ENCODE measurements at places on chromosomes 12 and 14. TPM values are rescaled to one million over a fixed set of nuclear protein-coding genes. Genes with fewer than 3 reads are reported as not detected.

Gene OTOGL
- total RNA-seq: under 0.01 TPM

Gene NTN4
- total RNA-seq: 51.9 TPM

Gene KCNH5
- under 0.01 TPM for total RNA-seq

Gene PPP1R36
- total RNA-seq: 3.5 TPM

Gene RNASE7
- not detected for total RNA-seq

Gene SLC10A1
- total RNA-seq: not detected

Gene ANKS1B
- 0.64 TPM for total RNA-seq

Gene NFATC4
- total RNA-seq: 56.4 TPM

Gene PAH
- not detected for total RNA-seq

Gene CCDC197
- total RNA-seq: not detected

Gene CERS5
- total RNA-seq: 40.2 TPM

Gene MSRB3
- total RNA-seq: 89.2 TPM

Gene ZDHHC22
- not detected for total RNA-seq

Gene TAS2R7
- total RNA-seq: not detected

Gene FAM161B
- 5.2 TPM for total RNA-seq

Gene GDF3
- not detected for total RNA-seq

Gene IL22
- not detected for total RNA-seq

Gene PPM1A
- total RNA-seq: 20.6 TPM

Gene ANO2
- 0.43 TPM for total RNA-seq

Gene FZD10
- not detected for total RNA-seq

Gene DNAI7
- not detected for total RNA-seq

Gene GALNT9
- total RNA-seq: not detected

Gene WNT1
- not detected for total RNA-seq

Gene SYT1
- total RNA-seq: 3.9 TPM

Gene PDE3A
- 7.1 TPM for total RNA-seq

Gene SUPT16H
- total RNA-seq: 87.7 TPM

Gene PRICKLE1
- 13.9 TPM for total RNA-seq

Gene SLC6A15
- 0.43 TPM for total RNA-seq

Gene CD163L1
- 11.0 TPM for total RNA-seq

Gene OR6C2
- total RNA-seq: not detected

Gene KRT78
- not detected for total RNA-seq

Gene RTL1
- not detected for total RNA-seq

Gene TTC7B
- total RNA-seq: 25.8 TPM

Gene CELA1
- not detected for total RNA-seq

Gene ATP5F1B
- 449 TPM for total RNA-seq

Gene CDC42BPB
- total RNA-seq: 122 TPM

Gene RAD51AP1
- 9.3 TPM for total RNA-seq

Measured in fibroblast of villous mesenchyme (primary cell).